Central memory CD8-positive, alpha-beta T cell (primary cell): ENCODE measurements at places on chromosomes 5 and 9.

DNA sequence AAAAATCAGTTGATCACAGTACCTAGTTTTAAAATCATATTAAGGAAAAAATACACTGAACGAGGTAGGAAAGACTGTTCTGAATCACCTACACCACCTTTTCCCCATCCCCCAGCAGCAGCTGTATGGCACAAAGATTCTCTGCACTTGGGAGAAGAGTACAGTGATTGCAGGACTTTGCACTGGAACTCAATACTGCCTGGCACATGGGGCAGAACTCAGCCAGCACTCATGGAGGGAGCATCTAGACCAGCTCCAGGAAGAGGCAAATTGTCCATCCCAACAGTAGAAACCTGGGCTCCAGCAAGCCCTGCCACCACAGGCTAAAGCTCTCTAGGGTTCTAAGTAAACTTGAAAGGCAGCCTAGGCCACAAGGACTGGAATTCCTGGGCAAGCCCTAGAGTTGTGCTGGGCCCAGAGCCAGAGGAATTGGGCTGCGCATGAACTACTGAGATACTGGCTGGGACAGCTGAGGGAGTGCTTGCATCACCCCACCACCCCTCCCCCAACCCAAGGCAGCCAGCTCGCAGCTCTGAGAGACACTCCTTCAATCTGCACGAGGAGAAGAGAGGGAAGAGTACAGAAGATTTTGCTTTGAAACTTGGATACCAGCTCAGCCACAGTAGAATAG is 654.4 kb upstream of the CDH6 start:
- DNase-seq = no peak
- no peak overlapping the region for H3K4me3 ChIP-seq
- no peak overlapping the region for H3K27ac ChIP-seq
- H3K27me3 ChIP-seq = no peaks in the 10 kb centered on the region

GRCh38 chr9:16445141-16445920 is 425.1 kb downstream of the BNC2 start:
- no peaks in the 10 kb centered on the region for H3K4me1 ChIP-seq
- H3K36me3 ChIP-seq = no peaks in the 10 kb centered on the region
- DNase-seq = no peak

DNA sequence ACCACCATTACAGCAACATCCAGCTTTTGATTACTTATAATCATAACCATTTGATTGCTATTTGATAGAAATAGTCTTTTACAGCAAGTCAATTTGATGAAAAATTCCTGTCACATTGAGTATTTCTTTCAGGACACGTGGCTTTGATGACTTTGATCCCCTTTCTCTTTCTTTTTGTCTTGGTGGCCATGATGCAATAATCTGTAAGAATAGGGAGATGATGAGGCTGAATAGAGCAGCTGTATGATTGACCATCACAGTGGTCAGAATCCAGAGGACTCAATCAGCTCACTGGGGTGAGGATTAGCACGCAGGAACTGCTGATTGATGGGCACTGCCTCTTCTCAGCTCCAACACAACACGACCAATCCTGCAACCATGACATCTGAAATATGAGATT is 262.7 kb downstream of the PARP8 start:
- DNase-seq = no peak
- H3K4me1 ChIP-seq = no peaks in the 10 kb centered on the region
- no peak overlapping the region for H3K4me3 ChIP-seq
- no peak overlapping the region for H3K27ac ChIP-seq

DNA sequence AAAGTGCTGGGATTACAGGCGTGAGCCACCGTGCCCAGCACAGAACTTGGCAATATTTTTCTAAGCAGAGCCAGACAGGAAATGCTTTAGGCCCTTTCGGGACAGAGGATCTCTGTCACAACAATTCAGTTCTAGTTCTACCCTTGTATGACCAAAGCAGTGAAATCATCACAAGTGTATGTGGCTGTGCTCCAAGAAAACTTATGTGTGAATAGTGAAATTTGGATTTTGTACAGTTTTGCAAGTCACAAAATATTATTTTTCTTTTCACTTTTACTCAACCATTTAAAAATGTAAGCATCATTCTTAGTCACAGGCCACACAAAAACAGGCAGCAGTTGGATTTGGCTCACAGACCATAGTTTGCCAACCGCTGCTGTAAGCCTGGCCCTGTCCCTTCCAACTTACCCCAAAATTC is 20.4 kb upstream of the PRUNE2 start:
- no peak overlapping the region for H3K27ac ChIP-seq
- no peak overlapping the region for H3K4me3 ChIP-seq
- no peak for DNase-seq
- no peaks in the 10 kb centered on the region for H3K4me1 ChIP-seq
- H3K27me3 ChIP-seq = no peaks in the 10 kb centered on the region

GRCh38 chr5:1437226-1437829 is 7.9 kb downstream of the SLC6A3 start:
- no peak overlapping the region for H3K4me3 ChIP-seq
- DNase-seq = no peak

- peak within 1 kb of the TSS; percentile 87 for H3K4me3 ChIP-seq
- H3K4me1 ChIP-seq = peaks cover 43% of the 10 kb centered on the region
- H3K27ac ChIP-seq = peak within 1 kb of the TSS; percentile 93
- DNase-seq = peak; percentile 83
These were observed at the start of gene VDAC1 for GRCh38 chr5:134004626-134005416. TSS of gene VDAC1 (minus strand) at chr5:134004975. CDS start at chr5:133993012, 11,963 bp downstream.

GRCh38 chr5:121873409-121873808 is 21.7 kb downstream of the FTMT start:
- H3K4me3 ChIP-seq = no peak overlapping the region
- H3K27me3 ChIP-seq = no peaks in the 10 kb centered on the region
- no peak overlapping the region for H3K27ac ChIP-seq
- DNase-seq = no peak
- no peaks in the 10 kb centered on the region for H3K4me1 ChIP-seq

DNA sequence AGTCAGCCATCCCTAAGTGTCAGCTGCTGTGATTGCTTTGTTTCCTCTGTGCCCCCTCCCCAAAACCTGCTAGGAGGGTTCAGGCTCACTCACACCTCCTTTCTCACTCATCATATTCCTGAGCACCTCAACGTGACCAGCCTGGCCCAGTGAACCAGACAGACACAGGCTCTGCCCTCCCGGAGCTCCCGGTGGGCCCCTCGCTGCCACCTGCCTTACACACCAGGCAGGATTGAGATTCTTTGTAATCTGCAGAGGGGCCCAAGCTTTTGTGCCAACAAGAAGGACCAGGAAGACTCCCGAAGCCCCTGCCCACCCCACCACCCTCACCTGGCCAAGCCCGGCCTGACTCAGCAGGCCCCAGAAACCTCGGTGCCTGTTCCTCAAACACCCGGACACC is 87.8 kb downstream of the NTNG2 start:
- H3K36me3 ChIP-seq = no peaks in the 10 kb centered on the region
- DNase-seq = no peak
- H3K4me3 ChIP-seq = no peak overlapping the region

DNA sequence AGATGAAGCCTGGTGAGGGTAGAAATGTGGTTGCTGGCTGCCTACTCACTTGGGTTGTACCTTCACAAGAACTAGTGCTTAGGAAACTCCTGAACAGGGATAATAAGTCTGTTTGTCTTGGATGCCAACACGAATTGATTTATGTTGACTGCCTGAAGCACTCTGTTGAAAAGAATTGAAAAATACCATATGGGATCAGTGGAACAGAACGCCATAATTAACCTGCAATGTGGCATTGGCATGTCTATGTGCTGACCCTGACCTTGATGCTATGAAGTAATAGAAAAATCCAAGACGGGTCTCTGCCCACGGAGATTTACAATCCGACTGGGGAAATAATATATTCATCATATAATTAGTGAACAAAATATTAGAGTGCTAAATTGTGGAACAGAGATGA is 10.5 kb downstream of the LIX1 start:
- H3K27ac ChIP-seq = no peak overlapping the region
- DNase-seq = no peak
- H3K4me3 ChIP-seq = no peak overlapping the region
- peaks cover 12% of the 10 kb centered on the region for H3K27me3 ChIP-seq
- no peaks in the 10 kb centered on the region for H3K4me1 ChIP-seq

GRCh38 chr5:146005264-146005663 is 68.9 kb downstream of the SH3RF2 start:
- no peak overlapping the region for H3K4me3 ChIP-seq
- no peaks in the 10 kb centered on the region for H3K27me3 ChIP-seq
- no peaks in the 10 kb centered on the region for H3K4me1 ChIP-seq
- no peak overlapping the region for H3K27ac ChIP-seq
- H3K36me3 ChIP-seq = no peaks in the 10 kb centered on the region

DNA sequence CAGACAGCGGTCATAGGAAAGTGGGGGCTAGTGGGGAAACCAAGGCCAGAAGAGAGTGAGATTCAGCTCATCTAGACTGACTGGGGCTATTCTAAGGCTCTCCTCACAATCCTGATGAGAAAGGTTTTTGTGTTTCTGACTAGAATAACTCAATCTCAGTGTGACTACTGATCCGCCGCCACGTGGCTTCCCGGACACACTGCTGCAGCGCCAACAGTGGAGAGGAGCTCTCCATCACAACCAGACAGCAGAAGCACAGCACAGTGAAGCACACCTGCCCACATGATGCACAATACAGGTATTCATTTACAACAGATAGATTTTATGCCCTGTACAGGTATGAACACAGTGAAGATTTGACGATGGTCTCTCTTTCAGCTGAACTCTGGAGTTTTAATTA is 25.4 kb downstream of the NREP start:
- H3K36me3 ChIP-seq = peaks cover 3% of the 10 kb centered on the region
- no peaks in the 10 kb centered on the region for H3K4me1 ChIP-seq
- H3K4me3 ChIP-seq = no peak overlapping the region
- no peak overlapping the region for H3K27ac ChIP-seq
- no peak for DNase-seq
- H3K27me3 ChIP-seq = peaks cover 12% of the 10 kb centered on the region

GRCh38 chr9:73597771-73598170 is 446.1 kb downstream of the ANXA1 start:
- H3K4me1 ChIP-seq = no peaks in the 10 kb centered on the region
- DNase-seq = no peak
- H3K4me3 ChIP-seq = no peak overlapping the region
- no peaks in the 10 kb centered on the region for H3K36me3 ChIP-seq
- H3K27ac ChIP-seq = no peak overlapping the region

GRCh38 chr5:91925249-91925648 is 542.1 kb upstream of the ARRDC3 start:
- no peaks in the 10 kb centered on the region for H3K36me3 ChIP-seq
- H3K4me3 ChIP-seq = no peak overlapping the region
- DNase-seq = no peak

DNA sequence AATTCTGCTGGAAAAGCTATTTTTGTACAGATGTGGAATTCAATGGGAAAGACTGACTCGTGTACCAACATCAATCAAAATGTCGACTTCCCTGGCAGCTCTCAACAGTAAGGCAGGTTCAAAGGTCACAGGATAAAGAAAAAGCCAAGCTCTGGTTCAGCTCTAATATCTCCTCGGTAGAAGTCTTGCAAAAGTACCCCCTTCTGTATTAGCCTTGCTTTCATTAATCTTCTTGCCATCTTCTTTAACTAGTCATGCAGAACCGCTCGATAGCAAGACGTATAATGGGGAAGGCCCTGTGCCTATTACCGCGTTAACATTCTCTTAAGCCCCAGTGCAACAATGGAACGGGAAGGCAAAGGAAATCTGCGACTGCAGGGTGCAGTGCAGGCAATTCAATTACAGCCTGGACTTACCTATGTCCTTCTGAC is 201.2 kb downstream of the GAPVD1 start:
- peaks cover 10% of the 10 kb centered on the region for H3K36me3 ChIP-seq
- H3K4me1 ChIP-seq = no peaks in the 10 kb centered on the region
- DNase-seq = no peak
- no peak overlapping the region for H3K27ac ChIP-seq

GRCh38 chr9:90598191-90598590 is 44.4 kb downstream of the DIRAS2 start:
- H3K27ac ChIP-seq = no peak overlapping the region
- H3K36me3 ChIP-seq = no peaks in the 10 kb centered on the region

GRCh38 chr5:14414007-14414406 is 167.6 kb upstream of the OTULINL start:
- H3K27ac ChIP-seq = peak overlapping the region; percentile 68
- H3K27me3 ChIP-seq = no peaks in the 10 kb centered on the region
- peaks cover 37% of the 10 kb centered on the region for H3K4me1 ChIP-seq
- DNase-seq = no peak

DNA sequence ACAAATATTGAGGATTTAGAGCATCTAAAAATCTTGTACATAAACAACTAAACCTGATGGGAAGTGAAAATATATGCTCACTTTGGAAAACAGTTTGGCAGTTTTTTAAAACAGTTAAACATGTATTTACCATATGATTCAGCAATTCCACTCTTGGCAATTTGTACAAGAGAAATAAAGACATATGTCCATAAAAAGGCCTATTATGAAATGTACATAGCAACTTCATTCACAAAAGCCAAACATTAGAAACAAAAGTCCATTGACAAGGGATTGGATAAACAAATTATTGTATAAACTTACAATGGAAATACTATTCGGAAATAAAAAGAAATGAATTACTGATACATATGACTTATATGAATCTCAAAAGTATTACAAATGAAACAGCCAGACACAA is 196.2 kb upstream of the SLC24A2 start:
- H3K36me3 ChIP-seq = no peaks in the 10 kb centered on the region
- H3K4me3 ChIP-seq = no peak overlapping the region
- H3K4me1 ChIP-seq = no peaks in the 10 kb centered on the region
- DNase-seq = no peak
- no peaks in the 10 kb centered on the region for H3K27me3 ChIP-seq

GRCh38 chr5:99926463-99926862 is 608.7 kb upstream of the FAM174A start:
- no peaks in the 10 kb centered on the region for H3K36me3 ChIP-seq
- no peaks in the 10 kb centered on the region for H3K27me3 ChIP-seq
- H3K4me3 ChIP-seq = no peak overlapping the region
- DNase-seq = no peak
- no peak overlapping the region for H3K27ac ChIP-seq

DNA sequence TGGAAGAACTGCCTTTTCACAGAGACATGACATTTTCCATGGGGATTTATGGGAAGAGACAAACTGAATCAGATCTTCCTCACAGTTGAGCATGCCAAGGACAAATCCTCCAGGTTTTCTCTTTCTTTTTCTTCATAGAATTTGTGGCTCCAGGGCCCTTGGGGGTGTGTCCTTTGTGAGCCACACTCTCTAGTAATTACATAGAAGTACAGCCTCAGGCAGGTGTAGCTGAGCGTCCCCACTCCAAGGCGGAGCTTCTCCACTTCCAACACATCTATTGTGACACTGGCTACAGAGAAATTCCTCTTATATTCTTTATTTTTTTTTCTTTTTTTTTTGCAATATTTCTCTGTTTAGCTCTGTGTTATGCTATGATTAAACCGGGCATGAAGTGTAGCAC is 420.5 kb upstream of the CD180 start:
- no peak overlapping the region for H3K27ac ChIP-seq
- DNase-seq = no peak
- peaks cover 8% of the 10 kb centered on the region for H3K27me3 ChIP-seq
- no peak overlapping the region for H3K4me3 ChIP-seq
- H3K36me3 ChIP-seq = no peaks in the 10 kb centered on the region

DNA sequence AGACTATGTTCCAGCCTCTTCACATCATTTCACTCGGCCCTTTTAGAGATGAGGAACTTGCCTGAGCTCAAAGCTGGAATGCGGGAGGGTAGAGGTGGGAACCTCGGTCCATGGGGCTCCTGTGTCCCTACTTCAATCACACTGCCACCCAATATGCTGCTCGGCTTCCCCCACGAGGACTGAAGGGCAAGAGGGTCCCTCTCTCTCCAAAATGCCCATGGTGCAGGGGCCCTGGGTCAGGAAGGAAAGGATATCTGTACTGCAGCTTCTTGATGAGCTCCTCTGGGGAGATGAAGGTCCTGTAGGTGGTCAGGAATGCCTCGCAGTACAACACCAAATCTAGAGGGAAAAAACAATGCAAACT is 46.5 kb downstream of the PRRT1B start:
- DNase-seq = no peak
- no peaks in the 10 kb centered on the region for H3K27me3 ChIP-seq
- H3K4me3 ChIP-seq = no peak overlapping the region
- peaks cover 39% of the 10 kb centered on the region for H3K36me3 ChIP-seq
